ENCODE measurements at places on chromosomes 7 and 10. TPM values are rescaled to one million over a fixed set of nuclear protein-coding genes. Genes with fewer than 3 reads are reported as not detected.

Gene WEE2
- total RNA-seq = not detected

Gene PPP1R9A
- not detected for total RNA-seq

Gene C10orf67
- not detected for total RNA-seq

Gene DOCK4
- total RNA-seq = 0.87 TPM

Gene NEURL1
- 2.5 TPM for total RNA-seq

Gene AKR1E2
- total RNA-seq = 2.5 TPM

Gene PHKG1
- 1.8 TPM for total RNA-seq

Gene OLAH
- total RNA-seq = 0.79 TPM

Gene ABCF2
- total RNA-seq = 47.3 TPM

Gene PTN
- not detected for total RNA-seq

Gene PARD3
- 0.94 TPM for total RNA-seq

Gene SAMD9L
- total RNA-seq = 181 TPM

Gene CHAT
- not detected for total RNA-seq

Gene ATRNL1
- total RNA-seq = 0.87 TPM

Gene TMEM26
- not detected for total RNA-seq

Gene HOXA10
- not detected for total RNA-seq

Gene SFMBT2
- total RNA-seq = 69.0 TPM

Gene NFE2L3
- total RNA-seq = 20.1 TPM

Gene FAM20C
- total RNA-seq = 0.73 TPM

Gene ADAM12
- total RNA-seq = 0.67 TPM

Gene IDI2
- not detected for total RNA-seq

Gene MEIG1
- 0.91 TPM for total RNA-seq

Gene LIPK
- not detected for total RNA-seq

Gene LRRN3
- 154 TPM for total RNA-seq

Gene HOXA9
- not detected for total RNA-seq

Gene SPDYE9
- not detected for total RNA-seq

Gene RBM28
- total RNA-seq = 53.6 TPM

Gene TMEM209
- total RNA-seq = 44.5 TPM

Gene DYDC2
- total RNA-seq = not detected

Gene GBX1
- not detected for total RNA-seq

Gene LIPN
- not detected for total RNA-seq

Gene ATG9B
- total RNA-seq = 2.3 TPM

Gene PTF1A
- not detected for total RNA-seq

Gene SKAP2
- total RNA-seq = 21.3 TPM

Gene GNGT1
- total RNA-seq = not detected

Gene RBAK
- total RNA-seq = 11.9 TPM

Gene GRM8
- total RNA-seq = not detected

Gene CAV2
- not detected for total RNA-seq

Gene AGAP5
- 9.8 TPM for total RNA-seq

Measured in activated CD8-positive, alpha-beta memory T cell treated with anti-CD3 and anti-CD28 coated beads, Interleukin-2, amount 10 ng/mL, durations not matched to agents 7 days and 5 days (primary cell).